ENCODE measurements at places on chromosomes 5 and 9. TPM values are rescaled to one million over a fixed set of nuclear protein-coding genes. Genes with fewer than 3 reads are reported as not detected.

- no peak for DNase-seq
These were observed 1.7 kb downstream of the TRIM52 start for GRCh38 chr5:181259283-181259682.

- no peak for DNase-seq
These were observed 106.6 kb downstream of the COL23A1 start for GRCh38 chr5:178483620-178484019.

DNA sequence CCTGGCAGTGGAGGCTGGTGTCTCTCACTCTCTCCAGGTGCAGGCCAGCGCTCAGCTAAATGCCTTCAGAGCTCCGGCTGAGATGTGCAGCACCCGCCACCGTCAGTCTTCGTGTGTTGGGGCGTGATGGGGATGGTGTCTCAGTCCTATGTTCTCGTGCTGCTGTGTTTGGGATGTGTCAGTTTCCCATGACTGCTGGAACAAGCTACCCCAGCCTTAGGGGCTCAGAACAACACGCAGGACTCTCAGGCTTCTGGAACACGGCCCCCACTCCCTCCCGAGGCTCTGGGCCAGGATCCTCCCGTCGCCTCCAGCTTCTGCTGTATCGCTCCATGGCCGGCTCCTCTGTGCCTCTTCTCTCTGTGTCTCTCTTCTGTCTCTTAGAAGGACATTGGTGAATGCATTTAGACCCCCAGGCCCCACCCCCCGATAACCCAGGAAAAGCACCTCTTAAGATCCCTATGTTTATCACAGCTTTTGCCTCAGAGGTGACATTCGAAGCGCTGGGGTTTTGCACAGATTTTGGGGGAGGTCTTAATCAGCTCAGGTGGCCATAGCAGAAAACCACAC is 9.6 kb upstream of the CEP72 start:
- no peak for DNase-seq

DNA sequence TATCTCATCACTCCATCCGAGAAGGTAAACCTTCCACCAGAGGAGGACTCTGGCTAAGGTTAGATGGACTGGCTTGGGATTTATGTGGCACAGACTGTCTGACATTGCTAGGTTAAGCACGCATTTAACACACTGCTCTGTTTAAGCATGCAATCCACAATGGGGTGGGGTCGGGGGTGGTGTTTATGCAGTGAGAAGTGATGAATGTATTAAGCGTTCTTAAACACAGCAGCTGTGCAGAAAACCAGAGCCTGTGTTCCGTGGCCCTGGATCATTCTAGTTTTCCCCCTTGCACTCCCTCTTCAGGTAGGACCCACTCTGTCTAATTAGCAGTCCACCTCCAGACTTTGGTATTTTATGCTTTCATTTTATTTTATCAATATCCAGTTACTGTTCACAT is 46.4 kb downstream of the STXBP1 start:
- DNase-seq, result no peak

GRCh38 chr9:69798744-69799143 is 21.9 kb upstream of the CFAP95 start:
- no peak for DNase-seq

GRCh38 chr5:27769748-27770402 is 731.5 kb upstream of the CDH9 start:
- DNase-seq, result no peak

- DNase-seq, result no peak
These were observed 111.8 kb upstream of the ACTBL2 start for GRCh38 chr5:57594436-57594835.

GRCh38 chr5:108090946-108091345 is 291.0 kb downstream of the FBXL17 start:
- DNase-seq, result no peak

GRCh38 chr9:84917366-84918070 is 248.0 kb downstream of the NTRK2 start:
- DNase-seq, result peak; percentile 33

DNA sequence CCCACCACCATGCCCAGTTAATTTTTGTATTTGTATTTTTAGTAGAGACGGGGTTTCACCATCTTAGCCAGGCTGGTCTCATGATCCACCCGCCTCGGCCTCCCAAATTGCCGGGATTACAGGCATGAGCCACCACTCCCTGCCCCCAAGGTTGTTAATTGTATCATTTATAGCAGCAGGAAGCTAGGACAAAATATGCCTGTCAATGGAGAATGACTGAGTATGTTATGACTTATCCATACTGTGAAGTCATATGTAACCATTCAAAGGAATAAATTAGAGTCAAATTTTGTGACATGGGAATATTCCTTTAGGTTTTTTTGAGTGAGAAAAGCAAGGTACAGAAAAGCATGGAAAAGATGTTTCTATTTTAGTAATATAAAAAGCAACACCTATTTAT is 3.9 kb upstream of the DAB2 start:
- no peak for DNase-seq

DNA sequence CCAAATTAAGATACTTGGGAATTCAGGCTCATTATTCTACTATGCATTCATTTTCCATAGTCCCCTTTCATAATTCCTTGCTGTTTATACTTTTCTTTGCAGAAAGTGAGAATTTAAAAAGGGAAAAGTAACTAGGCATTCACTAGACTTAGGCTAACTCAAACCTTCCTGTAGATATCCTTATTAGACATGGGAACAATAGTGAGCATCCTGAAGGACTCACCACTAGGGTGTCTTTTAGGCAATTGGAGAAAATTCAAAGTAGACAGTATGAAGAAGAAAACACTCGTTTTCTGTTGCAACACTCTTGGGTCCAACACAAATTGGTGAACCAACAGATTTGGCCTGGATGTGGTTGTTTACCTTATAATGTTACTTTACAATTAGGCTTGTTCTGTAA is 213.2 kb upstream of the GRIN3A start:
- no peak for DNase-seq

GRCh38 chr9:136700304-136700703 is 12.1 kb upstream of the DIPK1B start:
- no peak for DNase-seq

GRCh38 chr9:21121079-21121478 is 20.6 kb downstream of the IFNW1 start:
- no peak for DNase-seq

GRCh38 chr9:136673088-136673974 is 10.6 kb downstream of the EGFL7 start:
- DNase-seq, result peak; percentile 68

DNA sequence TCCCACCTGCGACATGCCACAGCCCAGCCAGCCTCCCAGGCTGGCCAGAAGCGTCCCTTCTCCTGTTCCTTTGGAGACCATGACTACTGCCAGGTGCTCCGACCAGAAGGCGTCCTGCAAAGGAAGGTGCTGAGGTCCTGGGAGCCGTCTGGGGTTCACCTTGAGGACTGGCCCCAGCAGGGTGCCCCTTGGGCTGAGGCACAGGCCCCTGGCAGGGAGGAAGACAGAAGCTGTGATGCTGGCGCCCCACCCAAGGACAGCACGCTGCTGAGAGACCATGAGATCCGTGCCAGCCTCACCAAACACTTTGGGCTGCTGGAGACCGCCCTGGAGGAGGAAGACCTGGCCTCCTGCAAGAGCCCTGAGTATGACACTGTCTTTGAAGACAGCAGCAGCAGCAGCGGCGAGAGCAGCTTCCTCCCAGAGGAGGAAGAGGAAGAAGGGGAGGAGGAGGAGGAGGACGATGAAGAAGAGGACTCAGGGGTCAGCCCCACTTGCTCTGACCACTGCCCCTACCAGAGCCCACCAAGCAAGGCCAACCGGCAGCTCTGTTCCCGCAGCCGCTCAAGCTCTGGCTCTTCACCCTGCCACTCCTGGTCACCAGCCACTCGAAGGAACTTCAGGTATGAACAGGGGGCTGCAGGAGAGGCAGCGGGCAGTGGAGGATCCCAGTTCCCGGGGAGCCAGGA is 106.5 kb downstream of the PPARGC1B start:
- peak; percentile 11 for DNase-seq

DNA sequence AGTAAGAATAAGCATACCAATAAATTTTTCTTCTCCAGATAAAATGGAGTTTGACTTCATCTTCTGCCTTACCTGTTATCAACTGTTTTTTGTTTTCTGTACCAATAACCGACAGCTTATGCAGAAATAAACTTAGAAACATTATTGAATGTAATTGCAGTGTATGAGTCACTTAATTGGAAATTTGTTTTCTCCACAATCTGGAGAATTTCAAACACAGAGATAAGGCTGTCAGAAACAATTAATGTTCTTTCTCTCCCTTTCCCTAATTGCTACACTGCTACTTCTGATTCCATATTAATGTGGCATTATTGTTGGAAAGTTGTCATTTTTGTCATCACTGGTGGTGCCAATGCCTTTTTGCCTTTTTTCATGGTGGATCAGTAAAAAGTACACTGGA is 180.3 kb downstream of the SLCO4C1 start:
- no peak for DNase-seq

GRCh38 chr5:172692981-172693380 is 51.9 kb downstream of the NEURL1B start:
- DNase-seq, result no peak

DNA sequence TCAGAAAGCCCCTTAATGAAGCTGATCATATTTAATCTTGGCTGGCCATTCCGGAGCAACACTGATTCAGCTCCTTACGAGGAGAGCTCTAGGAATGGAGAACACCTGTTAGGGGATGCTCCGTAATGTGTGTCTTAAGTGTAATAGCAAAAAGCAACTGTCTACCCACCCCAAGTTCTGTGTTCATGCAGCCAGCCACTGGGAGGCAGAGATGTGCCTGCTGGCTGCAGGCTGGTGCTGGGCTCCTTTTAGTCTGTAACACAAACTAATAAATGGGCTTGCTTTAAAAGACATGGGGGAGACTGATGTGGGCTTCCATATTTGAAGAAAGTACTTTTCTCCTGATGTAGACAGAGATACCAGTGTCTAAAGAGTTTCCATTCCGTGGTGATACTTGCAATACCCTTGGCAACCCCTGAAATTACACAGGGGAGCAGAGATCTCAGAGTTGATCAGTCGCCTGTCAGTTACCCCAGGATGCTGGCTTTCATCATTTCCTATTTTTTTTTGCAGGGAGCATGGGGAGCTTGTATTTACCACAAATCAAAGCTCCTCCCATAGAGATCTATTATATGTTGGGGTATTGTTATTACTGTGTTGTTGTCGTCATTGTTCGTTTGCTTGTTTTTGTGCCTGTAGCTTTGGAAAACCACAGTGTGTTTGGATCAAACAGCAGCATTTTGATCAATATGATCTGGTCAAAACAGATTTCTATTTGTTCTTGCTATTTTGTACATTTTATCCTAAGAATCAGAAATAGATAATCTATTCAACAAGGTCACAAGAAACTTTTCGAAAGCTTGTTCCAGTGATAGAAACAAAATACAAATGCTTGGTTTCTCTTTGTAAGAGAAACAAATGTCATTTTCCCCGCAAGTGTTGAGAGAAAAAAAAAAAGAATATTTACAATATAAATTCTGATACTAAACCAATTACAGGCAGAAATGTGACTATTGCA is 65.8 kb downstream of the MTX3 start:
- peak; percentile 22 for DNase-seq

DNA sequence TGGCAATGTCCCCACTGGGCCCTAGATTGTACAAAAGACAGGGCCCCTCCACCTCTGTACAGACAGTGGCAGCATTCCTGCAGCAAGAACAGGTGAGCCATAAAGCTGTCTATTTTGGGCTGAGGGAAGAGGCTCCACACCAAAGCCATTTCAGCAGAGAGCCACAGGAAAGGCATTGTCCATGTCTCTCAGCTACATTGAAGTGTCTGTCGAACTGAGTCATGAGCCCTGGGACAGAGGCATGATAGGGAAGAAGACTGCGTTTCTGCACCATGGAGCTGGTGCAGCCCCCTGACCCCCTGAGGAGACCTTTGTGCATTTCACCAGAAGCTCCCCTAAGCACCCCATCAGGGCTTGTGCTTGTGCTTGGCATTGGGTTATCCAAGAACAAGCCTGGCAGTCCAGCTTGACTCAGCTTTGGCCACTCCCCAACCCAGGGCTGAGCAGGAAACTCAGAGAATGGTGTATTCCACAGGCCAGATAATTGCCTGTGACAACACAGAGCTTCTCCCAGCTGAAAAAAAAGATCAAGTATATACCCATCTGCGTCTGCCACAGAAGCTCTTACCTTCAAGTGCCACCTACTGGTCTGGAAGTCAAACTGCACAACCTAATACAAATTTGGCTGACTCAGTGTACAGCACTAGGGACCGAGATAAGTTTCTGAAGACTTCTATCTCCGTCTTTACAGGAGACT is 5.9 kb upstream of the FRMD3 start:
- DNase-seq, result no peak

GRCh38 chr9:2781336-2781735 is 62.6 kb downstream of the PUM3 start:
- DNase-seq, result no peak

GRCh38 chr9:13554626-13555025 is 275.1 kb upstream of the MPDZ start:
- no peak for DNase-seq

DNA sequence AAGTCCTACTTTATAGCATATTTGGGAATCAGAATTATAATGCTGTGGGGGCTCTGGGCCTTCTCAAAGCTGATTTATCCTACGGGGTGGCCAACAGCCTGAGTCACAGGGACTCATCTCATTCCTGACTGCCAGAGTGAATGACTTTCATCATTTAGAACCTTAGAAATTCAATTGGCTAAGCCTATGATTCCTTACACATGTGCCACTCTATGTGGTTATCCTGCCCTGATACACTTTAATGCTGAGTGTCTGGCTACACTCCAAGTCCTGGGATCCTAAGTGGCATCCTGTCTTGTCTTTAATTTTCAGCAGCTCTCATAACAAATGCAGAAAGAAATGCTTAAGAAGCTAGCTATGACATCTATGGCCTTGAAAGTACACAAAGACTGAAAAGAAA is 75.2 kb upstream of the FREM1 start:
- DNase-seq, result no peak

GRCh38 chr5:96963267-96963666 is 27.4 kb downstream of the LNPEP start:
- DNase-seq, result peak; percentile 37

DNA sequence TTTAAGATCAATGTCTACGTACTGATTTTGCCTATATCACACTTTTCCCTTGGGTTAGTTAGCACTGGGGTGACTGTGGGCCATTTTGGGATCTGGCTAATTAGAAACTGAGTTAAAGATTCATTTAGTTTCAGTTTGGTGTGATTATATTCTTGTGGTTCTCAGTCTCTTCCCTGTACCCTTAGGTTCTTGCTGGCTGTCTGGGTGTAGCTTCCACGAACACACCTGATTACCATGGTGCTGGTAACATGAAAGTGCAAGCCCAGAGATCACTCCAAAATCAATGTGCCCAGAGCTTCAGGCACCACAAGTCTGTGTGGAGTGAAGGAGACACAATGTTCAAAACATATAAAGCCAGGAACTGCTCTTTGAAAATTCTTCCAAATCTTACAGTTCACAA is 248.1 kb downstream of the PDE4D start:
- no peak for DNase-seq

- DNase-seq, result no peak
These were observed 5.1 kb downstream of the TLN1 start for GRCh38 chr9:35726931-35727330.

GRCh38 chr5:139431706-139432105 is 7.6 kb downstream of the DNAJC18 start:
- no peak for DNase-seq

Gene PCDHGC5
- total RNA-seq, result 4.0 TPM

Gene PARP8
- 11.3 TPM for total RNA-seq

Gene APBA1
- total RNA-seq, result 13.0 TPM

Gene NUDT12
- 10.9 TPM for total RNA-seq

Measured in glutamatergic neuron (in vitro differentiated cells).